Smooth muscle cell of the umbilical artery (primary cell): ENCODE measurements at places on chromosomes 2 and 18. TPM values are rescaled to one million over a fixed set of nuclear protein-coding genes. Genes with fewer than 3 reads are reported as not detected.

The NEU2 gene
- not detected in 2 replicates for total RNA-seq

The RUFY4 gene
- not detected in 2 replicates for total RNA-seq

The CD8A gene
- total RNA-seq: not detected in 2 replicates

The ACKR3 gene
- total RNA-seq: 0.18 TPM in 1 of 2 replicates, not detected in the other

The CXCR2 gene
- not detected in 2 replicates for total RNA-seq
